Inflammatory macrophage treated with lipopolysaccharide for 4 hours (primary cell): ENCODE measurements at places on chromosomes 11 and 22.

- DNase-seq, result no peak
These were observed 64.0 kb downstream of the OTOG start for GRCh38 chr11:17611049-17611448.

DNA sequence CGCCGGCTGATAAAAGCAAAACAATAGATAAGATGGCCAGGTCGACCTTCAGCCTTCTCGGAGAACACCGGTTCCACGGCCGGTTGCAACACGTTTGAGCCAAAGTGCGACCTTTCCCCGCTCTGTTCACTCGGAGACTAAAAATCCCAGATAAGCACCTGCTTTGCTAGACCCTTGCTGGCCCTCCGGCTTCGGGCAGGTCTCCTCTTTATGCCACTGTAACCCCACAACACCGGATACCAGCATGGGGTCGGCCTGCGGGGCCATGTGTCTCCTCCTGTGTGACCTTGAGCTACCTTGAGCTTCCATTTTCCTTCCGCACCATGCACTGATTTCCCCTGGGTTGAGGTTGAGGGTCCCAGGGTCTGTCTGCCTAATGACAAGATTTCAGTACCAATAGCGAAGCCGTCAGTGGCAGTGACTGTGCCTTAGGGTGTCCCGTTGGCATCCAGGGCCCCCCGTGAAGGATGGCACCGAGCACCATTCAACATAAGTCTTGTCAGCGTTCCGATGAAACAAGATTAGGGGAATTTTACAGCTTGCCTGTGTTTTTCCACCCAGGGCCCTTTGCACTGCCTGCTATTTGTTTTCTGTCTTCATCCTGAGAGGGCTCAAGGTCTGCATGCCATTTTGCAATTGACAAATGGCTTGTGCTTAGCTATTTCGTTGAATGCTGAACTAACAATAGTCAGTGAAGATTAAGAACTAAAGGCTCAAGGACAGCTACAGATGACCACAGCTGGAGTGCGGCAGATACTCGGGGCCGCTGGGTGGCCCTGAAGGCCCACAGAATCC is 118.6 kb downstream of the KCNQ1 start:
- no peak for DNase-seq

DNA sequence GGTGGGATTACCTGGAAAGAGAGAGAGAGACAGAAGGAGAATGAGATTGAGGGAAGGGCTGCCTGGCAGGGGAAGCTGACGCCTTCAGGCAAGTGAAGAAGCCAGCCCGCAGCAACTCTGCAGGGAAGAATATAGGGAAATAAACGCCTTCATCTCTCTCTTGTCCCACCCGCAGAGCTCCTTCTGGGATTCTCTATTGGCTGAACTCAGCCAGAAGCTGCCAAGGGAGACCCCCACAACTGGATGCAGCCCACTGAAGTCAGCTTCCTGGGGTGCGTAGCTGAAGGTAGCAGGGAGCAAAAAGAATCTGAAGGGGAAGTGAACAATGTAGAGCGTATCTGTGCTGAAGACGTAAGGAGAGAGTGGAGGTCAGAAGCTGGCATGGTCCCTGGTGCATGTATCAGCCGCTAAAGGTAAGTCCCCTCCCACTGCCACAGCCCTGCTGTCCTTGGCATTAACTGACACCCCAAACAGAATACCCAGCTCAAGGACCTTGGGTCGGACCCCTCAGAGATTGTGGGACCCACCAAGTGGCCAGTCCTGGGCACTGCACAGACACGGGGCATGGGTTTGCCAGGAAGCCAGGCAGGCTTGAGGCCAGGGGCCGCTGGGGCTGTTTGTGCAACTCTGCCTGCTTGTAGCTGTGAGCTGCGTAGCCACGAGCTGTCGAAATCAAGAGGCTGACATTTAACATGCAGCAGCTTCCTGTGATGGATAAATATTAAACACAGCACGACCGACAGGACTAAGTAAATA is 469.9 kb downstream of the MN1 start:
- peak; percentile 11 for DNase-seq

- DNase-seq, result no peak
These were observed at the start of gene ANO1 for GRCh38 chr11:70078095-70078780. TSS of gene ANO1 (plus strand) at chr11:70078317. CDS start at chr11:70078607, 290 bp downstream.

GRCh38 chr11:124143034-124143433 is 27.8 kb downstream of the VWA5A start:
- DNase-seq, result no peak

GRCh38 chr11:9747229-9747628 is 83.4 kb downstream of the SWAP70 start:
- DNase-seq, result no peak

DNA sequence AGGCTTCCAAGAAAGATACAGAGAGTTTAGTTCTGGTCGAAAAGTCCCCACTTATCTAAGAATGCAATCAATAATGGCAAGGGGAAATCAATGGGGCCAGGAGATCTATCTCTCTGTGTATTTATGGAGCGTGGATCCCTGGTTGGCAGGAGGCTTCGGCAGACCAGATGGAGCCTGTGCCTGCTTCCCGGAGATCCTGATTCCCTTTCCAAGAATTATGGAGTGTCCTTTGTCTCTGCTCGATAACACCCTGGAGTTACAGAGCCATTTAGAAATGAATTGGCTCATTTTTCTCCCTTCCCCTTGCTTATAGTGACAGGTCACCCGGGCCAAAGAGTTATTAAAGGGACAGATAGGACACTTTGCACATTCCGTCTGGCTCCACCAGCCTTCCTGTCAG is 92.4 kb downstream of the ISX start:
- no peak for DNase-seq

DNA sequence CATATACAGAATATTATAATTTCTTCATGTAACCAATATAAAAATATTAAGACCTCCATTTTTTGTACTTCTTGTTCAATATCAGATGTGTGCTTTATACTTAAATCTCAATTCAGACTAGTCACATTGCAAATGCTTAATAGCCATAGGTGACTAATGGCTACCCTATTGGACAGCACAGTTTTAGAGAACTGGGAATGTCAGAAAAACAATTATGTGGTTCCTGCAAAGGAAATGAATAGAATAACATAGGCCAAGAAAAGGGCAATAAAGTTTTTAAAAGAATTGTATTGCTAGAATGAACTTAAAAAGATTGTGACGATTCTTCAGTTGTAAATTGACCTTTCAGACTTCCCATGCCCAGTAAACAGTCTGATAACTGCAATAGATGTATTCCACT is 843.0 kb downstream of the METTL15 start:
- no peak for DNase-seq

GRCh38 chr11:69320756-69321741 is 27.1 kb downstream of the MYEOV start:
- DNase-seq, result no peak

DNA sequence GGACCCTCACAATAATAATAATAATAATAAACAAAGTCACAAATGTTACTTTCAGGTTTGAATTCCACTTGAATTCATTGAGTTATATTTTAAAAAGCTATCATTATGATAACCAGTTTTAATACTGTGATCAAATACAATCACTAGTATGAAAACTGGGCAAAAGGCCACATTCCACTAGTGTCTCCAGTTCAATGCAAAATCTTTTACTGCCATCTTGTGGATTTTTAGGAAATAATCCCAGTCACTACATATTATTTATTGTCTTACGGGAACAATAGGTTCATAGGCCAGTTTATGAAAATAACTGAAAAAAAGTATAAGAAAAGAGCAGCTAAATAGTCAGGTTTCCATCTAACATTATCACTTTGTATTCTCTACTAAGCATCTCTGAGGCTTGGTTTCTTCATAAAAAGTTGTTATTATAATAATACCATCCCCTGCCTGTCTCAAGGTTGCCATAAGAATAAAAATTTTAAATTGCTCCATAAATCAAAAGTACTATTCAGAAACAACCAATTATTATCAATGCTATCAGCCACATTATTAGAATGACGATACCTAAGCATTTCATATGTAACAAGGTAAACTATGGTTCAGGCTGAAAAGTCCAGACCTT is 533.9 kb upstream of the CCDC90B start:
- DNase-seq, result peak; percentile 36

DNA sequence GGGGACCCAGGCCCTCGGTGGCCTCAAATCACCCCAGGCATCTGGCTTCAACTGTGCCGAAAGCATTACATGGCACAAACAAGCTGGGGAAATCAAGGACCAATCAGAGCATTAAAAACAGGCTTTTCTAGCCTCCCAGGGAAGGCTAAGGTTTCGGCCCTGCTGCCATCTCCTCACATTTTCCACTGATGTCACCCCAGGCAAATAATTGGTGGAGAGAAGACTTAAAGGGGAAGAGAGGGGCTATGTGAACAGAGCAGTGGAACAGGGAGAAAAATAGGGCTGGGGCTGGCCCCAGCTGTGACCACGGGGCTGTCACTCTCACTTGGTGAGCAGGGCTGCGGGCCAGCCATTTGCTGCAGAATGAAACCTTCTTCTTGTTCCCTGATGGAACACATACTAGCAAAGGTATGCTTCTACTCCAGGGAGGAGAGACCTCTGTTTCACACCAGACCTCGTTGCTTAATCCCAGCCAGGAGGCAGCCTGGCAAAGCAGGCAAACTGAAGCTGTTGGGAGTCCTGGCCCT is 581.3 kb downstream of the SOX6 start:
- DNase-seq, result no peak

DNA sequence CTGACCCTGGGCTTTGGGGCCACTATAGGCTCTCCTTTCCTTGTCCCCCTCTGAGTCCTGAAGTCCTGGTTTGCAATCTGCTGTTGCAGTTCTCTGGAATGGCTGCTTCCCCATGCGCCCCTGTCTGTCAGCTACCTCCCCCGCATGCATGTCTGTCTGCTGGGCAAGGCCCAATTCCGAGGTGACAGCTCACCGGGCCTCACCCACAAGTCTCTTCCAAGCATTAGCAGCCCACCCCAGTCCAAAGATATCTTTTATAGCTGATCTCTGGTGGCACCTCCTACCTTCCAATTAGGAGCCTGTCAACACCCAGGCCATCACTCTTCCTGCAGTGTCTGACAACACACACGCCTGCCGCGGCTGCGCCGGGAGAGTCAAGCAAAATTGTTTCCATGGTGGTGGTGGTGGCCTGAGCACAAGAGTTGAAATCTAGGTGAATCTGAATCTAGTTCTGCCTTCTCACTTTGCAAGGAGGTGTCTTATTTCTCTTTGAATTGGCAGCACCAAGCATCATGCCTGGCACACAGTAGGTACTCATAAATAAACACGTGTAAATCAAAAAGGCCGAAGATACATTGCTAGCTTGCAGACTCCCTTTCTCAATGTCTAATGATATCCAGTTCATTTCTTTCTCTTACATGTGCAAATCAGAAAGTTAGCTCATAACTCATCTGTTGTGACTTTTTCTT is 1.2 kb upstream of the LMO2 start:
- DNase-seq, result peak; percentile 58

DNA sequence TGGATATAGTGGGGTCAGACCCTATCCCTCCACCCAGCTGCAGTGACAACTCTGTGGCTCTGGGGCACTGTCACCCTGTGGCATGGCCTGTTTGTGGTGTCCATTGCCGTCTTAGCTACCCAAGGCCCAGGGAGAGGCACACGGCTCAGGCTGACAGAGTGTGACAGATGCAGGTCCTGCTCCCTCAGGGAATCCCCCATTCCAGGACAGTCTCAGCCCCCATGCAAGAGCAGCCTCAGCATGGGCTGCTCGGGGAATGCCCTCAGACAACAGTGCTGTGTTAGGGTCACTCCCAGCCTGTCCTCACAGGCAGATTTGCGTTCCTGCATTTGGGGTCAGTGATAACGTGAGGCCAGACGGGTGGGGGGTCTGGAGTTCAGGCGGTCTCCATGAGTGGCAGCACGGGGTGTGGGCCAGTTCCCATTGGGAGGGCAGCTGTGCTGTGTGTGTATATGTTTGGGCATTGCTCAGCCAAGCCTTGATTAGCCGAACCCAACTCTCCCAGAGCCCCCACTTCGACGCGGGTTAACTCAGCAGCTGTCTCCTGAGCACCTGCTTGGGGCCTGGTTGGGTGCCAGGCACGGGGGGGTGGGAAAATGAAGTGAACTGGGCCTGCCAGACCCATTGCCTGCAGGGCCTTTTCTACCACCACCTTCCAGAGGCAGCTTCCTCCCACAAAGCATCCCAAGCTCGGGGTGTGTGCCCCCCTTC is 5.3 kb upstream of the KCNQ1OT1 start:
- no peak for DNase-seq

DNA sequence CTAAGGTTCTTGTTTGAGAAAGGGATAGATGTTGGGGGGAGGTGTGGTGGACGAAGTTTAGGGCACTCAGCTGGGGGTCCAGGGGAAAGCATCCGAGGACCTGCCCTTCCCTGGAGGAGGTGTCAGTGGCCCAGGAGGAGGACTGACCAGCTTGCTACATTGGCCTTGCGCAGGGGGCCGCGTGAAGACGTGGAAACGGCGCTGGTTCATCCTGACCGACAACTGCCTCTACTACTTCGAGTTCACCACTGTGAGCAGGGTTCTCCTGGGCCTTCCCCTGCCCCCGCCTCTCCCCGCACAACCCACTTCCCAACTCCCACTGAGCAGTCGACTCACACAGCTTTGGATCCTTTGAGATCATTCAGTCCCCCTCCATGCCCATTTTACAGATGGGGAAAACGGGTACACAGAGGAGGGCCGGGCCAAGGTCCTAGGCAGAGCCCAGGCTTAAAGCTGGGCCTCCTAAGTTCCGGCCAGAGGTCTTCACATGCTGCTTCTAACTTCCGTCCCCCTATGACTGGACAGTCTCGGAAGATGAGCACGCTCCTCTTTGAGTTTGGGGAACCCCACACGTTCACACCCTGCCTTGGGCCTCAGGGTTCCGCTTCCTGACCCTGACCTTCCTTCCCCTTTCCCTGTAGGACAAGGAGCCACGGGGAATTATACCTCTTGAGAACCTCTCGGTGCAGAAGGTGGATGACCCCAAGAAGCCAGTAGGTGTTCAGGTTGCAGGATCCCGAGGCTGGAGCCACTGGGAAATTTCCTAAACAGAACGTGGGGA is 28.7 kb downstream of the CYTH4 start:
- peak; percentile 94 for DNase-seq

- DNase-seq, result no peak
These were observed 442.9 kb upstream of the RAG2 start for GRCh38 chr11:37040921-37041320.

DNA sequence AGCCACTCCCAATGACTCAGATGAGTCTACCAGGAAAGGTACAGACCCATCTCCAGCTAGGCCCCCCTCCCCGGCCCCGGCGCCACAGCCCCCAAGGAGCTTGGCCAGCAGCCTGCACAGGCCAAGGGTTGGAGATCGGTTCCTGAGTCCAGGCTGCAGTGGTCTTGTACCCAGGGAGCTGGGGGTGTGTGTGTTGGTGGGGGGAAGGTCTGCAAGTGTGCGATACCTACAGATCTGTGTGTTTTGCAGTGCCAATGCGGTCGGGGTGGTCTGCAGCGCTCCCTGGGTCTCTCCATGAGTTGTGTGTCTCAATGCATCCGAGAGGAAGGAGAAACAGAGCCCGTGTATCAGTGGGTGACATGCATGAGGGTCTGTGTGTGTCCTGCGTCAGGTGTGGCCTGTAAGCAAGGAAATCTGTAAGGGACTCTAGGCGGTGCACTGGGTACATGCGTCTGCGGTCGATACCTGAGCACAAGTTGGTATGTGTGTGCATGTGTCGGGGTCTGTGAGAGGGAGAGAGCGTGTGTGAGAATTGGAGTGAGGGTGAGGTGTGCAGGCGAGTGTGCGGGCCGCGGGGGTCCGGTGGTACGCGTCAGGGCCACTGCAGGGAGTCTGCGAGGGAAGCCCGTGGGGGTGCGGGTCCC is 645 bp downstream of the CDC42BPG start:
- DNase-seq, result no peak
